ENCODE measurements at places on chromosomes 5 and 9.
A peak's percentile ranks its signal among the peaks of the same experiment; 100 is the strongest.

- no peak overlapping the region for H3K4me3 ChIP-seq
- H3K36me3 ChIP-seq = peaks cover 2% of the 10 kb centered on the region
- H3K4me1 ChIP-seq = peaks cover 41% of the 10 kb centered on the region
- DNase-seq = no peak
These were observed 7.5 kb upstream of the NDST1 start for GRCh38 chr5:150500328-150500841.

DNA sequence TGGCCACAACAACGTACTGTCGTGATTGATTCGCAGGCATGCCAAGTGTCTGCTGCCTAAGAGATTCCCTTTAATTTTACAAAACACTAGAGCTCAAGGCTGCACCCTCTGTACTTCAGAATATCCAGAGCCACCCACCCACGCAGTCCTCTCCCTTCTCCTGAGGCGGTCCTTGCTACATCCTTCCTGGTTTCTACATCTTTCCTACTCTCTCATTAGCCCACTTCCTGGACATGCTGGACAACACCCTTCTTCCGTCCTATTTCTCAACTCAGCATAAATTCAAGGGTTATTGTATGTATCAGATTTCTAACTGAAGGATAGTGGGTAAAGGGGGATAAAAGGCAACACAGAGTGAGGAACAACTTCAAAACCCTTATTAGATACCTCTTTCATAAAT, 148.4 kb upstream of the MAP3K1 start:
- peaks cover 28% of the 10 kb centered on the region for H3K4me1 ChIP-seq
- H3K36me3 ChIP-seq = no peaks in the 10 kb centered on the region
- DNase-seq = no peak
- H3K27me3 ChIP-seq = no peaks in the 10 kb centered on the region

DNA sequence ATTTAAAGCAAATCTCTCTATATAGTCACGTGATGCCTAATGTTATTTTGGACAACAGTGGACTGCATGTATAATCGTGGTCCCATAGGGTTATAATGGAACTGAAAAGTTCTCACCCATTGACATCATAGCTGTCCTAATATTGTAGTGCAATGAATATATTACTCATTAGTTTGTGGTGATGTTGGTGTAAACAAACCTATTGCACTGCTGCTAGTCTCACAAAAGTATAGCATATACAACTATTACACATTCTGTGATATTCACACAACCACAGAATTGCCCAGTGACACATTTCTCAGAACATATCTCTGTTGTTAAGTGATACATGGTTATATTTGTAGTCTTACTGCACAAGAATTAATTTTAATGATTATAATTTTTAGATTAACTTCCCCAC, 37.7 kb downstream of the IPO11 start:
- H3K4me1 ChIP-seq = 0 out of 2 replicates have a peak, but pooled peaks cover 5% of the 10 kb centered on the region
- H3K4me3 ChIP-seq = no peak overlapping the region
- no peak overlapping the region for H3K27ac ChIP-seq
- no peaks in the 10 kb centered on the region for H3K27me3 ChIP-seq
- no peak for DNase-seq
- no peaks in the 10 kb centered on the region for H3K36me3 ChIP-seq

DNA sequence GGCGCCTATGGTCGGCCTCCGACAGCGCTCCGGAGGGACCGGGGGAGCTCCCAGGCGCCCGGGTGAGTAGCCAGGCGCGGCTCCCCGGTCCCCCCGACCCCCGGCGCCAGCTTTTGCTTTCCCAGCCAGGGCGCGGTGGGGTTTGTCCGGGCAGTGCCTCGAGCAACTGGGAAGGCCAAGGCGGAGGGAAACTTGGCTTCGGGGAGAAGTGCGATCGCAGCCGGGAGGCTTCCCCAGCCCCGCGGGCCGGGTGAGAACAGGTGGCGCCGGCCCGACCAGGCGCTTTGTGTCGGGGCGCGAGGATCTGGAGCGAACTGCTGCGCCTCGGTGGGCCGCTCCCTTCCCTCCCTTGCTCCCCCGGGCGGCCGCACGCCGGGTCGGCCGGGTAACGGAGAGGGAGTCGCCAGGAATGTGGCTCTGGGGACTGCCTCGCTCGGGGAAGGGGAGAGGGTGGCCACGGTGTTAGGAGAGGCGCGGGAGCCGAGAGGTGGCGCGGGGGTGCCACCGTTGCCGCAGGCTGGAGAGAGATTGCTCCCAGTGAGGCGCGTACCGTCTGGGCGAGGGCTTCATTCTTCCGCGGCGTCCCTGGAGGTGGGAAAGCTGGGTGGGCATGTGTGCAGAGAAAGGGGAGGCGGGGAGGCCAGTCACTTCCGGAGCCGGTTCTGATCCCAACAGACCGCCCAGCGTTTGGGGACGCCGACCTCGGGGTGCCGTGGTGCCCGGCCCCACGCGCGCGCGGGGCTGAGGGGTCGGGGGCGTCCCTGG, 561 bp downstream of the DAPK1 start:
- H3K4me1 ChIP-seq = peaks cover 7% of the 10 kb centered on the region
- peak; percentile 62 for DNase-seq
- no peaks in the 10 kb centered on the region for H3K27me3 ChIP-seq
- peak overlapping the region; percentile 73 for H3K27ac ChIP-seq
- H3K36me3 ChIP-seq = no peaks in the 10 kb centered on the region

GRCh38 chr5:177455036-177455660, 8.5 kb downstream of the PRR7 start:
- no peaks in the 10 kb centered on the region for H3K27me3 ChIP-seq
- H3K4me1 ChIP-seq = peaks cover 7% of the 10 kb centered on the region
- H3K4me3 ChIP-seq = peak overlapping the region; percentile 92
- H3K36me3 ChIP-seq = no peaks in the 10 kb centered on the region
- peak overlapping the region; percentile 87 for H3K27ac ChIP-seq

- no peak overlapping the region for H3K4me3 ChIP-seq
- no peak overlapping the region for H3K27ac ChIP-seq
- no peaks in the 10 kb centered on the region for H3K36me3 ChIP-seq
- no peak for DNase-seq
These were observed 3.3 kb upstream of the TTC39B start for GRCh38 chr9:15310107-15310850.

- H3K4me3 ChIP-seq = peak overlapping the region; percentile 81
- peaks cover 38% of the 10 kb centered on the region for H3K4me1 ChIP-seq
- H3K27ac ChIP-seq = no peak overlapping the region
- H3K36me3 ChIP-seq = no peaks in the 10 kb centered on the region
- H3K27me3 ChIP-seq = no peaks in the 10 kb centered on the region
These were observed 1.2 kb downstream of the IER5L start for GRCh38 chr9:129176701-129177442.

DNA sequence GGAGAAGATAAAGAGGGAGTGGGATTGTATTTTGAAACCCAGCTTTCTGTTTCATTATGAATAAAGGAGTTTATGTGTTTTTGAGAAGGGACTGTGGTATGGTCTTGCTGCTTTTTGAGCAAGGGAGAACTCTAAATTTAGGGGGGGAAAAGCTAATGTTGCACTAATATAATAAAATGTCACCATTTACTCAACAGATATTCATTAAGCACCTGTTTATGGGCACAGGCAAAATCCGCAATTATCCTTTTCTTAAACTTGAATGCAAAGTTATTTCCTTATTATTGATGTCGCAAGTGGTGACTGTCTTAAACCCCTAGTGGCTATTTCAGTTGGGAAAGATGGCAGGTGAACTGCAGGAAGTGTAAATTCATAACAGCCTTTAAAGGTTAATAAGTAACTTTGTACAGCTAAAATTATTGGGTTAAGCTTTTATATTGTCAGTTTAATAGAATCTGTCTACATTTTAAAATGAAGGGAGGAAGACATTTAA, 1.5 kb downstream of the CDC42SE2 start:
- peaks cover 11% of the 10 kb centered on the region for H3K4me1 ChIP-seq
- no peaks in the 10 kb centered on the region for H3K36me3 ChIP-seq
- peak overlapping the region; percentile 79 for H3K27ac ChIP-seq
- no peak for DNase-seq
- no peaks in the 10 kb centered on the region for H3K27me3 ChIP-seq

GRCh38 chr9:136412962-136413361, 2.5 kb downstream of the PMPCA start:
- no peak overlapping the region for H3K27ac ChIP-seq
- H3K4me3 ChIP-seq = no peak overlapping the region
- H3K36me3 ChIP-seq = peaks cover 7% of the 10 kb centered on the region
- no peaks in the 10 kb centered on the region for H3K27me3 ChIP-seq
- H3K4me1 ChIP-seq = peaks cover 12% of the 10 kb centered on the region
- DNase-seq = no peak

DNA sequence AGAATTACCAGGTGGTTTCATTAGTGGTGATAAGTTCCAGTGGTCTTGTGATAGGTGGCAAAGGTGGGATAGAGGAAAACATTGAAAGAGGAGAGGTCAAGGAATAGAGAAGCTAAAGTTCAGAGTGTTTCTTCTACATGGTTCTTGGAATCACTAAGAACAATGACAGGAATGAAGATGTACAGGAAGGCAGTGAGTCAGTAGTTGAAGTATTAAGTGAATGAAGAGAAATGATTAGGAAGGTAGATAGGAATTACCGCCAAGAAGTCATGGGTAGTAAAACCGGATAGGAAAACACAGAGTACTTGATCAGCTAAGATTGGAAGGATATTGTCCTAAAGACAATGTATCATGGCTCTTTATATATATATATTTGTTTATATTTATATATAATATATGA, 37.9 kb upstream of the RASA1 start:
- DNase-seq = no peak
- no peaks in the 10 kb centered on the region for H3K27me3 ChIP-seq
- H3K4me3 ChIP-seq = no peak overlapping the region

DNA sequence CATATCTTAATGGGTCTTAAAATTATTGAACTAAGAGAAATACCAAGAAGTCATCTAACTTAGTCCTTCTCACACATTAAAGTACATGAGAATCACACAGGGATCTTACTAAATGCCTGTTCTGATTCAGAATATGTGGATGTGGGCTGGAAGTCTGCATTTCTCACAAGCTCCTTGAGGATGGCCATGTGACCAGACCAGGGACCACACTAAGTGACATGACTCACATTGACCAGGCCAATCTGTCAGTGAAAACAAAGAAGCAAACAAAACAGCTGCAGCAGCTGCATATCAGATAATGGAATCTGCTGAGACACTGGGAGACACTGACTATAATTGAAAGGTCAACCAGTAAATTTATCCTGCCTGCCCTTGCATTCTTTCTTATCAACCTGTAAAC, 110.5 kb downstream of the ADAMTS12 start:
- H3K4me3 ChIP-seq = no peak overlapping the region
- no peaks in the 10 kb centered on the region for H3K27me3 ChIP-seq
- no peaks in the 10 kb centered on the region for H3K36me3 ChIP-seq
- no peaks in the 10 kb centered on the region for H3K4me1 ChIP-seq
- no peak for DNase-seq

GRCh38 chr5:11903121-11903613, 1.1 kb downstream of the CTNND2 start:
- no peaks in the 10 kb centered on the region for H3K36me3 ChIP-seq
- no peaks in the 10 kb centered on the region for H3K27me3 ChIP-seq
- H3K4me1 ChIP-seq = no peaks in the 10 kb centered on the region
- no peak overlapping the region for H3K4me3 ChIP-seq
- DNase-seq = no peak

DNA sequence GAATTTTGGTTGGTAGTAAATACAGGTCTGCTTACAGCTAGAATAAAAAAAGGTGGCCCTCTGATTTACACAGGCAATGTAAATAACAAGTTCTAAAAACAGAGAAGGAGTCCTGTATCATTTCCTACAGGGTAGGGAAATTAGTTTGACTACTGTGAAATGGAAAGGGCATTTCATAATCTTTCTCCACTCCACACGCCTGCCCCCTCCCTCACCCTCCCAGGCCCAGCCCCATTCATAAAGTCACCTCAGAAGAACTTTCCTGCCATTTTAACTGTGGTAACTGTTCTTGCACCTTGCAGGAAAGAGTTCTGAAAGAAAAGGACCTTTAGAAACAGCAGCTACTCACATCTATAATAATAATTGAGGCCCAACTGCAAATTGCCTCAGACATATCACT, 69.7 kb downstream of the MEF2C start:
- no peak overlapping the region for H3K27ac ChIP-seq
- H3K4me3 ChIP-seq = no peak overlapping the region
- DNase-seq = no peak
- H3K27me3 ChIP-seq = no peaks in the 10 kb centered on the region
- no peaks in the 10 kb centered on the region for H3K36me3 ChIP-seq

DNA sequence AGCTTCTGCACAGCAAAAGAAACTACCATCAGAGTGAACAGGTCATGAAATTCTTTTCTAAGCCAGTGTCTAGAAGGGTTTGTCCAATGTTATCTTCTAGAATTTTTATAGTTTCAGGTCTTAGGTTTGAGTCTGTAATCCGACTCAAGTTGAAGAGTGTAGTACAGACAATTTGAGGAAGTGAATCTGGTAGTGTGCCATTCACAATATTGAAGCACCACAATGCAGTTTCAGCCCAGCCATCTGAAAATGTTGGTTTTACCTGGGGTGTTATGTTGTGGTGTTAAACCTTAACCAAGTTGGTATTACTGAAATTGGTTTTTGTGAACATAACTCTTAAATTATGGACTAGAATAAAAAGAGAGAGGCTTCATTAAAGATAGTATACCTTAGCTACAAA, 77.2 kb downstream of the ADAMTS16 start:
- H3K36me3 ChIP-seq = no peaks in the 10 kb centered on the region
- H3K27ac ChIP-seq = no peak overlapping the region
- H3K4me3 ChIP-seq = no peak overlapping the region
- no peaks in the 10 kb centered on the region for H3K4me1 ChIP-seq

DNA sequence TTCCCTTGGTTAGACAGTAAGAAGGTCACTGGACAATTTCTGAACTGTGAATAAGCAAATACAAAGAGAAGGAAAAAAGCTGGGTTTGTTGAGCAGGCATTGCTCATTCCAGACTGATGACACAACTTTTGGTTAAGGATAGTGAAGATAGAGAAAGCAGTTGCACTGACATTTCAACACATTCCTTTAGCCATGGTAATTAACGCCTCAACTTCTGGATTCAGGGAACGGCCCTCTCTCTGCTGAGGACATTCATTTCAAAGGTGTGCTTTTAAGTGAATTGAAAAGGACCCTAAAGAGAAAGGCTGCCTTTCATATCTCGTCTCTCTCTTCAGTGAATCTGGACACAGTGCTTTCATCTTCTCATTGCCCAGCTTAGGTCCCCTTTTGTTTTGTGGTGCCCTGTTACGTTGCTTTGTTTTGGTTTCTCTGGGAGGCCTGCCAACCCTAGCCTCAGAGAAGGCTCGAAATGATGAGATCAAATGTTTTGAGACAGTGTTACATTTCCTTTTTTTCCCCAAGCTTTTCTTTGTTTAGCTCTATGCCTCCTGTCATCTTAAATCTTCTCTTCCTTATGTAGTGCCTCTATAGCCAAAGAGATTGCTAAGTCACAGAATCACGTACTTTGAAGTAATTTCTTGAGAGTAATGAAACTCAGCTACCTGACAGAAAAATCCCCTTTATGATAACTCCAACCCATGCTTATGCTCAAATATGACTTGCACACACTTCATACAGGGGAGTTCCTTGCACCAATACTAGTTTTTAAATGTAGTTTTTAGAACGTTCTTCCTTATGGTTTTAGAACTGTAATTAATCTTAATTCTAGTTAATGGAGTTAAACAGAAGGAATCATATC, 94.4 kb upstream of the IFNE start:
- H3K36me3 ChIP-seq = no peaks in the 10 kb centered on the region
- no peak overlapping the region for H3K4me3 ChIP-seq
- peak overlapping the region; percentile 93 for H3K27ac ChIP-seq
- H3K4me1 ChIP-seq = peaks cover 33% of the 10 kb centered on the region
- no peaks in the 10 kb centered on the region for H3K27me3 ChIP-seq
